HFF-Myc (cell line): ENCODE measurements at places on chromosomes 11 and 22.

DNA sequence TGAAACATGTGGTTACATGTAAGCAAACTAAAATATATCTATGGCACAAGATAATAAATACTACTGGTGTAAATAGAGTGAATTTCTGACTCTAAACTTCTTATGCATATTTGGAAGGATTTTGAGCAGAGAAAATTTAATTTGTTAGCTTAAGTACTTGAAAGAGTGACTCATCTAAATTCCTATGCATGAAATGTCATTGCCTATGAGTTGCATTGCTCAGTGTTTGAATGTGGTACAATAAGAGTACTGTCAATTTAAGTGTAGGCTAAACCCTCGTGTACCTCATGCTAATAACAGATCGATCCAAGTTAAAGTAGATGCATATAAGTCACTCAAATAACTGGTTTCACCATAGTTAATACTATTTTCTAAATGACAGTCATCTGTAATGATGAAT is 5.3 kb upstream of the CARD18 start:
- no peak for DNase-seq

DNA sequence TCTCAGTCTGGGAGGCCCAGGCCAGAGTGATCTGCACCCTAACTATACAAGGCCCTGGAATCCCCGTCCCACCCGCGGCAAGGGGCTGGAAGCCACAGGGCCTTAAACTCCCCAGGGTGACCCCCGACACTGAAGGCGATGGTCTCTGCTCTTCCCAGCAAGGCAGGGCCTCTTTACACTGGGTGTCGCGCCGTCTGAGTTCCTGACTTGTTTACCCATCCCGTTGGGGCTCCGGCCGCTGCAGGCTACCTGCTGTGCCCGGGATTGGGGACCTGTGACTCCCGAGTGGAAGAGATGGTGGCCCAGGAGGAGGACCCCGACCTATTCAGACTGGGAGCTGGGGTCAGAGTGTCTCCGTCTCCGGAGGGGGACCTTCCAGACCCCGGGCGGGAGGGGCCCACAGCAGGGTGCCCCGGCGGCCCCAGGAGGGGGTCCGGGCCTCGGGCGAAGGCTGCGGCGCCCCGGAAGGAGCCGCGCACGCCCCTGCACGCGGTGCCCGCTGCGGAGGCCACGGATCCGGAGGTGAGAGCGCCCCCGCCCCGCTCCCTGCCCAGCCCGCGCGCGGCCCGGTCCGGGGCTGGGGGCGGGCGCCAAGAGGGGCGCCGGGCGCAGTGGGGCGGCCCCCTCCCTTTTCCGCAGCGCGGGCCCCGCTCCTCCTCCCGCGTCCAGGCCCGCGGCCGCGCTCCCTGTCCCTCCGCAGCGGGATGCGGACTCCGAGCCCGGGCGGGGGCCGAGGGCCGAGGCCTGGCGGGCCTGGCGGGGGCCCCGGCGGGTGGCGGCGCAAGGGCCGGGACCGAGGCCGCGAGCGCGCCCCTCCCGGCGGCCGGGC is 560 bp upstream of the MPPED1 start:
- DNase-seq: no peak

- no peak for DNase-seq
Measured at GRCh38 chr22:22692707-22693530, 48.5 kb downstream of the GGTLC2 start.

GRCh38 chr11:78038697-78039313 is 15.7 kb upstream of the KCTD14 start:
- DNase-seq: no peak

DNA sequence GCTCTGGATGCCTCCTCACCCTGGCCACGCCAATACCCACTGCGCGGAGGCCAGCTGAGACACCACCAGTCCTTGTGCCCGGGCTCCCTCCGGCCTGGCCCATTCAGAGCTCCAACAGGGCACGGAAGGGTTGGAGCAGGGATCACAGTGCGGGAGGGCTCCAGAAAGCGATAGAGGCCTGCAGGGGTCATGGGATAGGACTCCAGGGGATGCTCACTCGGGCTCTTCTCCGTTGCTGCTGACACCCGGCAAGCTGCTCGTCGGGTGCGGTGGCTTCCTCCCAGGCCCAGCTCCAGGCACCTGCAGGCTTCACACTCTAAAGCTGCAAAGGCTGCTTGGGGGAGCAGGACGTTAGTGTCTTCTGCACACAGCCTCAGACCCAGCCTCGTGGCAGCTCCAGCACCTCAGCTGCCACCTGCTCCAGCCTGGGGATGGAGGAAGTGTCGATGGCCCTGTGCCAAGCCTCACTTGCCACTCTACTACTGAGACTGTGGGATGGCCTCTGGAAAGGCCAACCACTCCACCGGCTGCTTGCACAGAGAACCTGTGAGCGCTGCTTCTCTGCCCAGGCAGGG is 10.6 kb downstream of the WNT7B start:
- no peak for DNase-seq

DNA sequence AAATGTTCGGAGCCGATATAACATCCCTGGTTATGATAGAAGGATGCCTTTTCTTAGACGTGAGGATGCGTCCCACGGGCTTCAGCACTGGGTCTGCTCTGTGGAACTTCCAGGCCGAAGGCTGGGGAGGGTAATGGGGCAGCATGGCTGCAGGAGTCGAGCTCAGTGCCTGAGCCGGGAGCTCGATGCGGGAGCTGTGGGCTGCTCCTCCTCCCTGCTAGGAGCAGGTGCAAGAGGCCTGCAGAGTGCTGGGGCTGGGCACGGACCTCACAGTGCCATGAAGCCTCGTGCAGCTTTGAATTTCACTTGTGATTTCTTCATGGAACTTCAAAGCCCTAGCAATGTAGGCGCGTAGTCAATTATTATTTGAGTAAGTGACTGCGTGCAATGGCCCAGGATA is 6.0 kb downstream of the TUBA8 start:
- no peak for DNase-seq

GRCh38 chr11:77725433-77725832 is 87.8 kb upstream of the CLNS1A start:
- no peak for DNase-seq

- DNase-seq: no peak
Measured at GRCh38 chr22:46906326-46907045, 144.0 kb downstream of the TBC1D22A start.

DNA sequence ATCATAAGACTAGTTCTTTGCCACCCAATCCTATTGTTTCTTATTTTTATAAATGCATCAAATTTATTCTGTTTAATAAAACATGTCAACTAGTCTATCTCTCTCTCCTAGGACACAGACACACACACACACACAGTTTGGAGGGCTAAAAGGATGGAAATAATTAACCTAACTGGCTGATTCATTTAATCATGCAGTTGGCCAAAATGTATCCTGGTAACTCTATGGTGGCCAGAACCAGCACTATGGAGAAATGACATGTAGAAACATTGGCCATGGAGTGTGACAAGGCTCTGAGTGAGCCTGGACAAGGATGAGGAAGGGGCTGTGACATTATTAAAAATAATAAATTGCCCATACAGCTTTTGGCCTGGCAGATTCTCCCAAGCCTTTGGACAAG is 64.1 kb downstream of the CLPB start:
- DNase-seq: no peak

DNA sequence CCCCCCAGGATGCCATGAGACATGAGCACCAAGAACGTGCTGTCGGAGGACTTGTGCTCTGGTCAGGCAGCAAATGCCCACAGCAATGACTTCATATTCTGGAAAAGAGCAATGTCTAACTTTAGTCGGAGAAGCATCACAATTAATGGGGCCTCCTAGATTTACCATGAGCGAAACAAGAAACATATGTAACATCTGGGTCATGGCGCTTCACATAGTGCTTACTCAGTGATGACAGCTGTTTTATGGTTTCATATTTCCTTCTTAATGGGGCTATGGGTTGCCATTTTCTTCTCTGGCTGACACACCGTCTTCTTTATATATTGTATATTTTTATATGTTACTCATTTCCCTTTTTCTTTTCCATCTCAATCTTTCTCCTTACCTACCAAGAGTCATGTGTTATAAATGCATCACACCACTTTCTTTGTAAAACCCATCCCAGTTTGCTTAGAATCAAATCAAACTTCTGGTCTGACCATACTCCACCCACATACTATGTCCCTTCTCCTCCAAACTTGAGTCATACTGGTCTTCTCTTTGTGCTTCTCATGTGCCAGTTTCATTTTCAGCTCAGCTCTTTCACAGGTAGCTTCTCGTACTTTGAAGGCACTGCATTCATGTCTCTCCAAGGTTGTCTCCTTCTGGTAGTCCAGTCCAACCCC is 9.4 kb upstream of the CASP12 start:
- peak; percentile 90 for DNase-seq

GRCh38 chr11:120324932-120325810 is at the start of gene TLCD5:
TSS of gene TLCD5 (plus strand) at chr11:120325299. CDS start at chr11:120327442, 2,143 bp downstream.
- no peak for DNase-seq

GRCh38 chr11:80515097-80515496 is 1074.3 kb upstream of the TENM4 start:
- DNase-seq: no peak
